ENCODE measurements at places on chromosomes 1 and 21. TPM values are rescaled to one million over a fixed set of nuclear protein-coding genes. Genes with fewer than 3 reads are reported as not detected.

Gene MASP2
- total RNA-seq = not detected

Gene CYP4B1
- 2.5 TPM for total RNA-seq

Gene EFNA4
- 2.9 TPM for total RNA-seq

Gene S100A7
- total RNA-seq = not detected

Gene LAPTM5
- total RNA-seq = 11.3 TPM

Gene S1PR1
- 34.5 TPM for total RNA-seq

Gene OR2T34
- not detected for total RNA-seq

Gene PRAMEF17
- not detected for total RNA-seq

Gene CCDC185
- total RNA-seq = not detected

Gene CTH
- 7.2 TPM for total RNA-seq

Gene IFNLR1
- total RNA-seq = 1.6 TPM

Gene RIPPLY3
- total RNA-seq = 0.60 TPM

Gene ERRFI1
- 40.9 TPM for total RNA-seq

Gene GBP3
- 5.4 TPM for total RNA-seq

Gene PROX1
- total RNA-seq = 92.5 TPM

Gene MFAP2
- total RNA-seq = 52.1 TPM

Gene MAN1A2
- total RNA-seq = 66.1 TPM

Gene RBP7
- total RNA-seq = 2.6 TPM

Gene DMRTA2
- 3.1 TPM for total RNA-seq

Gene LSM10
- total RNA-seq = 8.7 TPM

Gene OR2L5
- 0.44 TPM for total RNA-seq

Gene GPR52
- 5.8 TPM for total RNA-seq

Gene IFT25
- 37.8 TPM for total RNA-seq

Gene C1orf185
- total RNA-seq = not detected

Gene LAD1
- 3.8 TPM for total RNA-seq

Gene ARHGEF19
- 12.5 TPM for total RNA-seq

Gene LRRC39
- total RNA-seq = 68.0 TPM

Gene NEGR1
- total RNA-seq = 23.3 TPM

Gene THEM5
- not detected for total RNA-seq

Gene TTLL7
- total RNA-seq = 91.1 TPM

Gene EXTL1
- total RNA-seq = 1.6 TPM

Gene MATN1
- total RNA-seq = 0.33 TPM

Gene LAMC1
- total RNA-seq = 207 TPM

Gene RIMS3
- 28.6 TPM for total RNA-seq

Gene TESK2
- 4.8 TPM for total RNA-seq

Gene TRMT1L
- total RNA-seq = 30.0 TPM

Gene SORT1
- 46.4 TPM for total RNA-seq

Gene LCE3E
- not detected for total RNA-seq

Gene SSBP3
- 43.4 TPM for total RNA-seq

Gene ITLN2
- total RNA-seq = not detected

Gene ZFP69
- 5.4 TPM for total RNA-seq

Gene FAM167B
- total RNA-seq = 2.1 TPM

Gene C1orf87
- total RNA-seq = not detected

Gene KCNJ15
- total RNA-seq = 0.38 TPM

Gene SNX7
- 30.2 TPM for total RNA-seq

Gene KCNJ9
- 4.1 TPM for total RNA-seq

All from camera-type eye (tissue), 1 donor.